NCI-H446 (cell line): ENCODE measurements at places on chromosomes 2 and 18.

GRCh38 chr2:177520324-177520723 lies 127.8 kb downstream of the AGPS start:
- DNase-seq: peak; percentile 37

DNA sequence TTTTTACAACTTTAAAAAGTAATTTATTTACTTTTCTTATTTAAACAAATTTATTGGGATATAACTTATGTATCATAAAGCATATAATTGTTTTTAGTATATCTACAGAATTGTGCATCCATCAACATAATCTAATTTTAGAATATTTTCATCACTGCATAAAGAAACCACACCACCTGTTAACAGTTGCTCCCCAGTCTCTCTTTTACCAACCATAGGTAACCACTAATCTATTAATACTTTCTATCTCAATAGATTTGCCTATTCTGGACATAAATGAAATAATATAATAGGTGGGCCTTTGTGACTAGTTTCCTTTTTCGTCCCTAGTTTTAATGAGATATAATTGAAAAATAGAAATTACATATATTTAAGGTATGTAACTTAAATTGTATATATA lies 90.6 kb downstream of the ADAM23 start:
- no peak for DNase-seq

GRCh38 chr18:37334631-37335408 lies 230.8 kb downstream of the CELF4 start:
- peak; percentile 25 for DNase-seq

DNA sequence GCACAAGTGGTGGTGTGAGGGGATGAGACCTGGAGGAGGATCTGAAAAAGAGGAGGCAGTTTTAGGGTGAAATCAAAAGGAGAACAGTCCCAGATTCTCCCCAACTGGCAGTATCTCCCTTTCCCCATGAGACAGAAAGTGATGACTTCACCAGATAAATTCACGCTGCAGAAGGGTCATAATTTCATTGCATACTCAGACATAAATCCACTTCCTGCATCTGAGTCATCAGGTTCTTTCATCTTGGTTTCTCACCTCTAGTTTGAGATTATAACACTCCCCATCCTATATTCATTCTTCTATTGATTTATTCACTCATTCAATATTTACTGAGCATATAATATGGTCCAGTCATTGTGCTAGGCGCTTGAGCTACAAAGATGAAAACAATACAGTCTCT lies 64.7 kb downstream of the CCDC148 start:
- no peak for DNase-seq

GRCh38 chr18:23793985-23794867 lies 105.0 kb downstream of the LAMA3 start:
- no peak for DNase-seq

GRCh38 chr2:171308280-171309054 lies 125.3 kb downstream of the METTL8 start:
- no peak for DNase-seq

DNA sequence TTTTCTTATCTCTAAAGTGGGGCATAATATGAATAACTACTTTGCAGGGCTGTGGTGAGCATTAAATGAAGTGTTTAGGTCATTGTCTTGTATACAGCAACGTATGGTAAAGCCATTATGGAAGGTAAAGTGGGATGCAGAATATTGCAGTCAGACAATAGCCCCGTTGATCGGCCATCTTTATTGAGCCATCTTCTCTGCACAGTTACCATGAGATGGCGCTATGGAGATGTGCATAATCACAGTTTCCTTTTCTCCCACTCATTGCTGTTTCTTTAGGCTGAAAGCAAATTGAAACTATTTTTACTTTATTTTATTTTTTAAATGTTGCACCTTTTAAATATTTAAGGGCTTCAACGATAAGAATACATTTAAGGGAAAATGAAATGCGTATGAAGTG lies 108.9 kb downstream of the THSD7B start:
- DNase-seq: peak; percentile 57
